ENCODE measurements at places on chromosomes 16 and 17.

GRCh38 chr17:58303971-58304749 lies 23.4 kb upstream of the MPO start:
- no peak for DNase-seq

GRCh38 chr16:67184995-67185650 lies 1.4 kb upstream of the MATCAP1 start:
- DNase-seq: peak; percentile 70

DNA sequence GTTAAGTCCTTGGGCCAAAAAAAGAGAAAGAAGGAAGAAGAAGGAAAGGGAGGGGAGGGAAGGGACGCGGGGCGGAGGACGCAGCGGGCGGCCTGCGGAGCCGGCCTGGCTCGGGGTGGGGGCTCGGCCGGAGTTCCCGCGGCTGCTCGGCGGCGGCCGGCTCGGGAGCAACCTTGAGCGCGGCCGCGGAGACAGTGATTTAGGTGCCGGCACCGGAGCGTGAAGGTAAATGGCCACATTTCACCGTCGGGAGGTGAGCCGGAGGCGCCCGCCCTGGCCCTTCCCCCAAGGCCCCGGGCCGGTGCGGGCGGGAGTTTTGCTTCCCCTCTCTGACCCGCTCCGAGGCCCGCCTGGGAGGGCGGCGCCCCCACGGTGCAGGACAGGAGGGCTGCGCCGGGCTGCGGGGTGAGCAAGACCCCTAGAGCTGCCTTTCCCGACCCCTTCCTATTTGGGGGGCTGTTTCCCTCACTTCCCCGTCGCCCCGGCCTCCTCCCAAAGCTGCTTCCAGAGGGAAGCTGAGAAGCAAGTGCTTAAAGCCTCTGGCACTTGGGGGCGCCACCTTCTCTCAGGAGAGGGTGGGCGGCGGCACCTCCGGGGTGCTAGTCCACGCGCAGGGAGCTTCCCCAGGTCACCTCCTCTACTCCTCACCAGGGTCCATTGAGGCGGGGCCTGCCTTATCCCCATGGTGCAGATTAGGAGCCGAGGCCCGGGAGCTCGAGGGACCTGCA lies 56.5 kb downstream of the MRM1 start:
- no peak for DNase-seq

DNA sequence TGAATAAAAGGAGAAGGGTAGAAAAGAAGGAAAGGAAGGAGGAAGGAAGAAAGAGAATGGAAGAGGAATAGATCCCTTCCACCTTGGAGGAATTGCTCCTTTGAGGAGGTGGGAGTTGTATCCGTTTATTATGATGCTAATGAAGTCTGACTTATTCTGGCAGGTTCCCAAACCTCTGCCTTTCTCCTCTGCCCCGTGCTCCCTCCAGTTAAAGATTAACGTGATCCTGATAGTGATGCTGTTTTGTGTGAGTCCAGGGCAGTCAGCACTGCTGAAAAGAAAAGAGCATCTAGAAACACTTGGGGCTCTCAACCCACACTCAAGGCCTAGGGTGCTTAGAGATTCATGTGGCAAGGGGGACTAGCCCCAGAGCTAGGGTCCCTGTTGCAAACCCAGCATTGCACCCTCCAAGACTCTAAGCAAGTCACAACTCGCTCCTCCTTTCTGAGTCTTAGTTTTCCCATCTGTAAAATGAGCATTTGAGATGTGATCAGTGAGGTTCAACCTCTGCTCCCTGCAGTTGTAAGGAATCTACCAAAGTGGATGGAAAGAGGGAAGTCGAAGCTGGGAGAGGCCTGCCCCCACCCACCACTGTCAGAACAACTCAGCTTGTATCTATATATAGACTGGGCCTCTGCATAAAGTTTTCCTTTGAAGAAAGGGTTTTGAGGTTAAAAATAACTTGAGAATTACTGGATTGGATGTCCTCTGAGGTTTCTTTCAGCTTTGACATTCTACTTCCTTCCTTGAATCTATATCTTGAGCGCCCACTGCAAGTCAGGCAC lies 46.9 kb upstream of the TMEM132E start:
- DNase-seq: no peak

DNA sequence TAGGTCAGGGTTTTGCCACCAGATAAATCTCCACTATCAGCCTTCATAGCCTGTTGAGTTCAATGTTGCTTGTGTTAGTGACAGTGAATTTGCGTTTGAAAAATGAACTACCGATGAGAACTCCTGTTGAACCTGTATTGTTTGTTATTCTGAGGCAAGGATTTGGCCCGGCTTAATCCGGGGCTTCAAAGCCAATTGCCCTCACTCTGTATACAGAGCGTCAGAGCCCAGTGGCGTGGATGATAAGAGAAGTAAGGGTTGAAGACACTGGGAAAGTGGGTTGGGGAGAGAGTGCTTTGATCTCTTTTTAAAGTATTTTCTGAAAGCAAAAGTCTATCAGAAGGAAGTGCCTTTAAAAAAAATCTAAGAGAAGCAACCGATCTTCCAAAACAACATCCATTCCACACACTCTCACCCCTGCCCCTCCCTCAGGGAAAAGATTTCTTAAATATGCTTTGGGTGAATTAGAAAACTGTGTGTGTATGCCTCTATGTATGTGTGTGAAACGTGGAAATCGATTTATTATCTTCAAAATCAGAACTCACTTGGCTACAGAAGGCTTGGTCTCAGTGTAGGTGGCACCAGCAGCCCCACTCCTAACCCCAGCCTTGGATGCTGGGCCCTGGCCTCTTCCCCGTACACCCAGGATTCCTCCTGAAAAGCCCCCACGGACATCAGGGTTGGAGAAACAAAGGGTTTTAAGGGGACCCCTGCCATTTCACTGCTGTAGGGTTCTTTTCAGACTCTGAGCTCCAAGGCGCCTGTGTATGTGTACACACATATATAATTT lies 8.8 kb downstream of the TBX4 start:
- no peak for DNase-seq

- DNase-seq: no peak
Measured at GRCh38 chr16:8519179-8519578, 71.1 kb downstream of the TMEM114 start.

DNA sequence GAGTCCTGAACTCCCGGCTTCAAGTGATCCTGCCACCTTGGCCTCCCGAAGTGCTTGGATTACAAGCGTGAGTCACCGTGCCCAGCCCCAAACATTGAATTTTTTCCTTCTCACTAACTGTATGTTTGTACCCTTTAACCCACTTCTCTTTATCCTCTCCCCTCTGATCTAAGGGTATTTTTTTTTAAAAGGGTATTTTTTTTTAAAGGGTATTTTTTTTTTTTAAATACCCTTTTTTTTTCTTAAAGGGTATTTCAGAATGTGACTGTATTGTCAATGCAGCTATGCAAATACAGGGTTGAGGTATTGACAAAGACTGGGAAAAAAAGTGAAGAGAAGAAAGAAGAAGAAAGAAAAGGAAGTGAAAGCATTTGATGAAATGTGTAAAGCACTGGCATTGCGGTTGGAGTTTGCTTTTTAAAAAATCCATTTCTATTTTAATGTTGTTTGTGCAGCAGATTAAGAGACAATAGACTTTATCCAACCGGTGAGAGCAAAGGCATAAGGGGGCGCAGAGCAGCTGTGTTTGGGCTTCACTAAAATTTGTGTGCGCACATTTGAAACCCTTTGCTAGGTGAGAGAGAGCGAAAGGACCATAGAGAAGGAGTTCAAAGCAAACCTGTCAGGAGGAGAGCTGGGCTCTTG lies 42.4 kb downstream of the SYT17 start:
- DNase-seq: no peak

- no peak for DNase-seq
Measured at GRCh38 chr16:2497116-2497630, 16.6 kb upstream of the ATP6V0C start.

DNA sequence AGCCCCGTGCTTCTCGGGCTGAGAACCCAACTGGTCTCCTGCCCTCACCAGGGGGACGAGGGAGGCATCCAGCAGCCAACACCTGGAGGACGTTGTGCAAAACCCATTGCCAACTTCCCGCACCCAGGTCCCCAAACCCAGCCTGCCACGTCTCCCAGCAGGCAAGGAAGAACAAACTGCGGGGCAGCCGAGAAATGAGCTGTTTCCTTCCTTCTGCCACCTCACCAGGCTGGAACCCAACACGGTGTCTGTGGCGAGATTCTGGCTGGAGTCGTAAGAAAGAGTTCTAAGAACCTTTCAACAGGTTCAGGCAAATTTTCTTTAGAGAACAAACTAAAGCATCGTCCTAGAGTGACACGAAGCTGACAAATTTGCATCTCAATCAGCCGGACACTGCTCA lies 3.6 kb downstream of the SLC43A2 start:
- DNase-seq: no peak

DNA sequence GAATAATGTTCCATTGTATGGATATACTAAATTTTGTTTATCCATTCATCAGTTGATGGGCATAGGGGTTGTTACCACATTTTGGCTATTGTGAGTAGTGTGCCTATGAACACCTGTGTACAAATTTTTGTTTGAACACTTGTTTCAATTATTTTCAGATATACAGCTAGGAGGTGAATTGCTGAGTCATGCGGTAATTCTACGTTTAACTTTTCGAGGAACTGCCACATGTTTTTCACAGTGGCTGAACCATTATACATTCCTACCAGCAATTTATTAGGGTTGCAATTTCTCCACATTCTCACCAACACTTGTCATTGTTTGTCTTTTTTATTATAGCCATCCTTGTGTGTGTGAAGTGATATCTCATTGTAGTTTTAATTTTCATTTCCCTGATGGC lies 75.6 kb downstream of the AKAP1 start:
- DNase-seq: no peak

GRCh38 chr16:66471716-66472393 lies 44.8 kb downstream of the BEAN1 start:
- DNase-seq: no peak

DNA sequence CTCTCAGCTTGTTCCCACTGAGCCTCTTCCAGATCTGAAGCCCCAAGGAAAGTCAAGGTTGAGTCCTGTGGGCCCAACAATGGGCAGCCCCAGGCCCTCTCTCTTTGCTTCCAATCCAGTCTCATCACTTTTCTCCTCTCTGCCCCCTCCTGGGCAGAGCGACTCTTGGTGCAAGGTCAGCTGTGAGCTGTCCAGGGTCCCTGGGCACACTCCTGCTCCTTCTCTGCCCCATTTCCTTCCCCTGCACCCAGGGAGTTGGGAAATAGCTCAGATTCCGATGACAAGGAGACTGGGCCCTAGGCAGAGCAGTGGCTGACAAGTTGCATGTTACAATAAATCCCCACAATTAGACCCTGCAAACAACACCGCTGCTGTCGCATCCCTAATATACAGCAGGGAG lies 16.1 kb upstream of the CRHR1 start:
- DNase-seq: no peak

GRCh38 chr17:75380315-75380714 lies 25.2 kb downstream of the GRB2 start:
- no peak for DNase-seq

- no peak for DNase-seq
Measured at GRCh38 chr17:50799582-50799981, 32.3 kb upstream of the ANKRD40CL start.

DNA sequence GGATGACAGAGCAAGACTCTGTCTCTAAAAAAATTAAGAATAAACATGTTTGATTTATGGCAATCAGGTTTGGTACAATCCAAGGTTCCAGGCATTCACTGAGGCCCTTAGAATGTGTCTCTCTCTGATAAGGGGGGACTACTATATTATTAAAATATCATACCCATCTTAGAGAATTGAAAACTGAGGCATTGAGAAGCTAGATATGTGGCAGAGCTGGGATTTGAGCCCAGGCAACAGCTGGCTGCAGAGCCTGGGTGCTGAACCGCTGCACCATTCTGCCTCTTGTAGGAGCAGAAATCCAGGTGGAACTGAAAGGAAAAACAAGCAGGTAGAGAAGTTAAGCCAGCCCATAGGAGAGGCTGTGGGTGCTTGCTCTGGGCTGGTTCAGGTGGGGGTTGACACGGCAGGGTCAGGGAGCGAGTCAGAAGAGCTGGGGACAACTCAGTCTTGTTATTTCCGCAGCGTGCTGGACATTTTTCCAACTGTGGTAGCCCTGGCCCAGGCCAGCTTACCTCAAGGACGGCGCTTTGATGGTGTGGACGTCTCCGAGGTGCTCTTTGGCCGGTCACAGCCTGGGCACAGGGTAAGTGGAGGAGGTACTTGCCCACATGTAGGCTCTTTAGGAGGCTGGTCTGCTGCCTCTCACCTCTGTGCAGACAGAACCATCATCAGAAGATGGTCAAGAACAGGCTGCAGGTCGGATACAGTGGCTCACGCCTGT lies 62.5 kb downstream of the WIPI1 start:
- DNase-seq: no peak

DNA sequence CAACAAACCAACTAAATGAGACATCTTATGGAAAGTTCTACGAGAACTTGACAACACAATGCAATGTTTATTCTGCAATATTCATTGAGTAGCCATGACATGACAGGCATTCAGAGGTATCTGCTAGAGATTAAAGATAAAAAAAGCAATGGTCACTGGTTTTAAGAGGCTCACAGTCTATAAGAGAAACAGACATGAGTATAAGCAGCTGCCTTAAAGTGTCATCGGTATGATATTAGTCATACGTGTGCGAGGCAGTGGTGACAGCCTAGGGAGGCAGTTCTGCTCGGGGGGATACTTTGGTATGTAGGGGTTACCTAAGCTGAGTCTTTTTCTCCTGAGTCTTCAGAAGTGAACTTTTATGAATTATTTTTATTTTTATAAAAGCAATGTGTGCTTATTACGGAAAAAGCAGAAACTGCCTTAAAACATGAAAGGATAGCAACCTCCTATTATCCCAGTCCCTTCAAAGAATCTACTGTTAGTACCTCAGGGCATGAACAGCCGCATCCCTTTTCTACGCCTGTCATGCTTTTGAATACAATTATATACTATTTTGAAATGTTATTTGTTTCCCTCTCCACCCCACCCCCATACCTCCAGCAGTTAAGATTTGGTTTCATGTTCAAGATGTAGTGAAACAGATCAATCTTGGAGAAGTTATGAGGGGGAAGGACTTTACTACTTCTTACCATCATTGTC lies 7.7 kb downstream of the ST6GALNAC1 start:
- DNase-seq: no peak

- no peak for DNase-seq
Measured at GRCh38 chr17:39597372-39598046, 10.2 kb downstream of the NEUROD2 start.

GRCh38 chr16:54987081-54987480 lies 56.4 kb downstream of the IRX5 start:
- DNase-seq: no peak

GRCh38 chr16:54462151-54462651 lies 175.6 kb upstream of the IRX3 start:
- no peak for DNase-seq

- peak; percentile 59 for DNase-seq
Measured at GRCh38 chr16:566475-567372, at the start of gene NHLRC4. Gene NHLRC4, plus strand, starts transcription at chr16:567005. Its CDS starts 1,043 bp downstream, at chr16:568048.
